CD14-positive monocyte (primary cell): ENCODE measurements at places on chromosomes 2 and 18.

GRCh38 chr2:11749646-11750349 lies 3.4 kb downstream of the LPIN1 start:
- DNase-seq, result no peak

DNA sequence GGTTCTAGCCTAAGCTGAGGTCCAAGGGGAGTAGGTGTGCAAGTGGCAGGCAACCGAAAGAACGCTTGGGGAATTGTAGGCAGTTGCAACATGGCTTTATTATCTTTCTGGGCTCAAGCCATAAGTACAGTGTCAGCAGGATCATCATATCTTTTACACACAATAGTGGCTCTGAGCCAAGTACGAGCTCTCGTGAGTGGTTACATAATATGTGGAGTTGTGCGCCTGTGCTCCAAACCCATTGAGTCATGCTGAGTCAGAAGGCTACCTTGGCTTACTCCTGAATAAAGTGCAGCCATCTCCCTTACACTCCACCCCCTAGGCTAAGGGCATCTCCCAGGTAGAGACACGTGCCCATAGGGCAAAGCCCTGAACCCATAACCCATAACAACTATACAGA lies 233.9 kb downstream of the SATB2 start:
- no peak for DNase-seq

DNA sequence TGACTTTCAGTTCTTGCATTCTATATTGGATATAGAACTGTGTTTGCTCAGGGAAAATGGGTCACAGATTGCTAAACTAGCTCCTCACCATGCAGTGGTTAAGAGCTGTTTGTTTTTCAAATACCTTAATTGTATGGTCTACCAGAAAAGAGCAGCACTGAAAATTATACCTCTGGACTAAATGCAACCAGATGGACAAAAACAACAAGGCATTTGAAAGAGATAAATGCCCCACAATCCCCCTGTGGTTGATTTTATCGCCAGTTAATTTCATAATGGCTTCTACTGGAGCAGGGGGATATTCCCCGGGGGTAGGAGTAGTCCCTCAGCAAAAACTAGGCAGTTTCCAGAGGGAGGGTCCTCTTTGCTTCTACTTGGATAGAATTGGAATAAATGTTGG lies 267.9 kb upstream of the TNP1 start:
- DNase-seq, result no peak

DNA sequence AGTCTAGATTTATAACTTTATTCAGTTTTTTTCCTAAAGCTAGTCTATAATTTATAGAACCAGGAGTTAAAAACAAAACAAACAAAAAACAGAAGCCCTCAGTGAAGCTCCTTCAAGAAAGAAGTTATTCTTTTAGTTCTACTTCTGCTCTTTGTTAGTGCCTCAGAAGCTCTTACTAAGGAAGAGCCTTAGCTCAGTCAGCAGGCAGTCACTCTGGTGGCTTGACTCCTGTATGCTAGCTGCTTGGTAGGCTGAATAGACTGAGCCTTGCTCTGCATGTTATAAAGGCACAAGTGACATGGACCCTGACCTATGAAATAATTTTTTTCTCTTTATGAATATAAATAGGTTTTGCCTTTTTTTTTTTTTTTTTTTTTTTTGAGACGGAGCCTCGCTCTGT lies 24.8 kb downstream of the NCOA1 start:
- DNase-seq, result peak; percentile 14

DNA sequence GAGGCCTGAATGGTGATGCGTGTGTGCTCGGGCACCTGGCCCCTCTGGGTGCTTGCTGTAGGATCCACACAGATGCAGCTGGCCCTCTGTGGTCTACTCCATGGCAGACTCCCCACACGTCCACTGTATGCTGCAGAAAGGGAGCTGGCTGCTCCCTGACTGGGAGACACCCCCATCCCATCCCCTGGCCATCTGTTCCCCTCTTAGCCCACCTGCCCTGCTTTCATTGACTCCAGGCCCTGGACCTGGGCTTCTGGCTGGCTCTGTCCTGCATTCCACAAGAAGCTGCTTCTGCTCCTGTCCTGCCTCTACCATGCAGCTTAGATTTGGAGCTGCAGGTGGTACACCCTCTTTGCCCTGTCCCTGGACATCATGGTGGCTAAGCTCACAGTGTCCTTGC lies 80.1 kb downstream of the FHOD3 start:
- no peak for DNase-seq
